ENCODE measurements at places on chromosomes 1 and 21.
A peak's percentile ranks its signal among the peaks of the same experiment; 100 is the strongest.

DNA sequence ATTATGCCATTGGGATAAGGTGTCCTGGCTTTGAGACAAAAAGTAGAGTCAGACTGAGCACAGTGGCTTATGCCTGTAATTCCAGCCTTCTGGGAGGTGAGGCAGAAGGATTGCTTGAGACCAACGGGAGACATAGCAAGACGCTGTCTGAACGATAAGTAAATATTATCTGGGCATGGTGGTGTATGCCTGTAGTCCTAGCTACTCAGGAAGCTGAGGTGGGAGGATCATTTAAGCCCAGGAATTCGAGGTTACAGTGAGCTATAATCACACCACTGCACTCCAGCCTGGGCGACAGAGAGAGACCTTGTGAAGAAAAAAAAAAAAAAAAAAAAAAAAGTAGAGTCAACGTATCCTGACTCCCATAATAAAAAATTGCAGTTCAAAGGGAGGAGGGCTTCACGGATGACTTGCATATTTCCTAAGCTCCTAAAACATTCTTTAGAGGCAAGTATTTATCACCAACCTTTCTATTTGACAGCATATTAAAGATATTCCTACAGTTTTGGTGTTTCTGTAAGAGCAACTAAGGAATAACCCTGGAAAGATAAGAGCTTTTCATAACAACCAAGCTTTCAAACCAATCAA lies 141.2 kb downstream of the SLC44A5 start:
- no peak for DNase-seq

DNA sequence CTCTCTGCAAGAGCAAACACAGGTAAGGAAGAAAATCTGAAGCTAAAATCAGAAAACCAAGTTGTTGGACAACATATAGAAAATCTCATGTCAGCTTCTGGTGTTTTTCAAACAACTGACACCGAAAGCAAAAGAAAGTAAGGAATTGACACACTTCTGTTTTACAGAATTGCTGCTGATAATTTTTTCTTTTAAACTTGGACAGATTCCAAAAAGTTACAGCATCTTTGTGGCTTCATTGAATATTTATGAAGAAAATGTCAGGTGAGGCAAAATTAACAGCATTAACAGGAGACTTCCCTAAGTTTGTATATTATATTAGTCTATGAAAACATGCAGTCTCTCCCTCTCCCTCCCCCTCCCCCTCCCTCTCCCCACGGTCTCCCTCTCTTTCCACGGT lies 14.9 kb upstream of the CTSS start:
- no peak for DNase-seq

DNA sequence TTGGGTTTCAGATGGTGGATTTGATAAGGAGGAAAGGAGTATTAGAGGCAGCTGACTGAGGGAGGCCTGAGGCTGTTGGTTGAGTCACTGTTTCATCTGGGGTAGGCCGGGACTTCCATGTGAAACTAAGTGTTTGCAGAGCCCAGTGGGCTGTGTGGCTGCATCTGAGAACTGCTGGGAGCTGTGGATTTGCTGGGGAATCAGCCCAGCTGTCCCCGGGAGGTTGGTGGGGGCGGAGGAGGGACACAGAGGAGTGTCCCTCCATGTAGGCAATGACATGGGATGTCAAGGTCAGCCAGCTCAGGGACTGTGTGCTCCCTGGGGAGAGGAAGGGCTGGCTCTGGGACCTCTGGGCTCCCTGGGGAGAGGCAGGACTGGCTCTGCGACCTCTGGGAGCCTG lies 36.4 kb downstream of the SLC2A7 start:
- no peak for DNase-seq

- DNase-seq, result no peak
Observed at GRCh38 chr21:15626031-15626430, 103.8 kb upstream of the USP25 start.

- DNase-seq, result no peak
Observed at GRCh38 chr1:202063093-202063492, 52.7 kb downstream of the ELF3 start.

GRCh38 chr1:10585242-10585641 lies 110.5 kb downstream of the PEX14 start:
- no peak for DNase-seq

DNA sequence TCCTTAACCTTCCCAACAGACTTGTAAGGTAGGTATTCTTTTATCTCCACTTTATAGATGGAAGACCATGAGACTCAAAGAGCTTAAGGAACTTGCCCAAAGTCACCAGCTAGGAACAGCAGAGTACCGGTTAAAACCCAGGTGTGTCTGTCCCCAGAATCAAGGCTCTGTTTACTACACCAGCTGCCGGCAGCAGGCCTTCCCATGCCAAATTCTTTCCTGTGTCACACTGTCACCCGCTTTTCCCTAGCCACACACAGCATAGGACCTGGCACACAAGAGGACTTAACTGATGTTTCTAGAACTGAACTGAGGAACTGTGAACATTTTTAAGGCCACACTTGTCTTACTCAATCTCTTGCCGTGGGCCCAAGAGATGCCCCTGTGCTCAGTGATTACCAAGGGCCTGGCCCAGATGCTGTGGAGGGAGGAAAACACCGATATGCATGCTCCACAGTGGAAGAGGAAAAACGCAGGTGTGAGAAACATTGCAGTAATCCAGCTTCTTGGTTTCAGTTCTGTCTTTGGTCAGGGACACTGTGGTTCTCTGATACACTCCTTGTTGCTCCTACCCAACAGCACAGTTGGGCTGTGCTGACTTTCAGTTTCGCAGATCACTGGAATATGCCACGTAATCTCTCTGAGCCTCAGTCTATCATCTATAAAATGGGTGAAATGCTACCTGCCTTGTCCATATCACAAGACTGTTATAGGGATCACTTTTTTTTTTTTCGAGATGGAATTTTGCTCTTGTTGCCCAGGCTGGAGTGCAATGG lies 13.9 kb upstream of the LY9 start:
- no peak for DNase-seq

DNA sequence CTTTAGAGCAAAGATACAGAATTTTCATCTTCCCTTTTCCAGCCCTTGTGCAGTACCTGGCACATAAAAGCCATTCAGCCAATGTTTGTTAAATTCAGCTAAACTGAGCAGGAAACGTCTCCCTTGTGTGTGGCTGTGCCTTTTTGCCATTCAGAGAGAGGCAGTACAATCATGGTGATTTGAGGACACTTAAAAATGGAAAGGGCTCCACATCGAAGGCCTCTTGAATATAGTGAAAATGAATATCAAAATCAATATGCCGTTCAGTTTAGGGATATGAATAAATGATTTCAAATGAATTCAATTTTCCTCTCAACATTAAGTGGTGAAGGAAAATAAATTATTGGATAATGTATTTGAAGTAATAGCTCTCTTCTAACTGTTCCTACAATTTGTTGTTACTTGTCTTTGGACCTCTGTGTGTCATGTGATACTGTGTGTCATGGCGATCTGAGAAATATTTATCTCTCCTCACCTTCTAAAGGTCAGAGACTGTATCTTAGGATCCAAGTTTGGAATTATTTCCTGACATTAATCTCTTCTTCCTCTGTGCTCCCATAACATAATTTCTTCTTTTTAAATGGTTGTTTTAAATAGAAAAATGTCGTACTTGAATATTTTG lies 355.6 kb upstream of the ST6GALNAC5 start:
- no peak for DNase-seq

GRCh38 chr1:118907466-118907865 lies 80.7 kb downstream of the TBX15 start:
- DNase-seq, result no peak

- no peak for DNase-seq
Observed at GRCh38 chr1:218783916-218784315, 389.8 kb upstream of the LYPLAL1 start.

DNA sequence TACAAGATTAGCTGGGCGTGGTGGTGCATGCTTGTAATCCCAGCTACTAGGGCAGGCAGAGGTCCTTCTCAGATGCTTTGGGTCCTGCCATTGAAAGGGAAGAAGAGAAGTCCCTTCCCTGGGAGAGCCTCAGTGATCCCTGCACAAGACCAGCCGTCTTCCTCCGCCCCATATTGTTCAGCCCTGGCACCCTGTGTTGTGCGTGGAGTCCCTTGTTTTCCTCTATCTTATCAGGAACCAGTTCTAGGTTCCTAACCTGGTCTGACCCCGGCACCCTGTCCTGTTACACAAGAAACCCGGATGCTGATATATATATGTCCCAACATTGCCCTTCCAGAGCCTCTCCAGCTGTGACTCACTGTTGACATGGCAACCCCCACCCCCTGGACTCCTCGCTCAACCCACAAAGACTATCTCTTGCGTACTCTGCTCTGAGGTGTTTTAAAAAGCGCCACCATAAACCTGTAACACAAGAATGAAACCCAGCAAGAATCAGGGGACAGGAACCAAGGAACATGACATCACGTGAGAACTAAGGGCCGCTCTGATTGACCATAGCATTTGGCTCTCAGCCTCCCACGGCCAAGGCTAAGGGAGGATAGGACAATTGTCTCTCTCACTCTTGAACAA lies 4.8 kb downstream of the MX2 start:
- peak; percentile 88 for DNase-seq

DNA sequence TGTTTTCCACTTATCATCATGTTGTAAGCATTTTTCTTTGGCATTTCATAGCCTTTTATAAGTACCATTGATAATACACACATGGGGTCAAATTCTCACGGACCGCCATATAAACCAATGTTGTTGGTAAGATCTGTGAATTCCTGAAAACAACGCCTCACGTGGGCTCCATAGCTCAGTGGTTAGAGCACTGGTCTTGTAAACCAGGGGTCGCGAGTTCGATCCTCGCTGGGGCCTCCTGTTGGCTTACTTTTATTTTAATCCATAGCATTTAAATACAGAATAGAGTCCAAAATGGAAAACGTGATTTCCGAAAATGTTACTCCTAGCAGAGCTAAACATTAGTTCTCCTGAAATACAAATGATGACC lies 83.1 kb downstream of the HHIPL2 start:
- DNase-seq, result peak; percentile 70

GRCh38 chr1:94126651-94127050 lies 5.7 kb upstream of the ABCA4 start:
- no peak for DNase-seq

GRCh38 chr1:83559129-83559840 lies 439.6 kb downstream of the TTLL7 start:
- no peak for DNase-seq

GRCh38 chr1:24683713-24684162 lies 40.6 kb downstream of the SRRM1 start:
- DNase-seq, result peak; percentile 99

DNA sequence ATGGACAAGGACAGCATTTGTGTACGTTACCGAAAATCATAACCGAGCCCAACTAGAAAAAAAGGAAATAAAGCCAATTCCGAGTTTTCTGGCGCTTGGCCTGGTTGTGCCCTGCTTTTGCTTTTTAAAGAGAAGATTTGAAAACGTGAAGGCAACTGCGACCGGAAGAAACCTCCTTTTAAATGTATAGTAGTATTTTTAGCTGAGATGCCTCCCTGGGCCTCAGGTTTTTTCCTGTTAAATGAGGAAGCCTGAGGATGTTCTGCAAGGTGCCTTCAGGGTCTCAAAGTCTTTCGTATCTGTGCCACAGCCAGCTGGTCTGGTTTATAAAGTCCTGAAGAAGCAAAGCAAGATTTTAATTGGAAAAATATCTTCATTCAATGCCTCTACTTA lies 371 bp upstream of the ODF2L start:
- no peak for DNase-seq

- DNase-seq, result no peak
Observed at GRCh38 chr1:229273507-229274232, 2.8 kb downstream of the RAB4A start.

- no peak for DNase-seq
Observed at GRCh38 chr1:157238585-157238984, 100.4 kb upstream of the ETV3 start.

DNA sequence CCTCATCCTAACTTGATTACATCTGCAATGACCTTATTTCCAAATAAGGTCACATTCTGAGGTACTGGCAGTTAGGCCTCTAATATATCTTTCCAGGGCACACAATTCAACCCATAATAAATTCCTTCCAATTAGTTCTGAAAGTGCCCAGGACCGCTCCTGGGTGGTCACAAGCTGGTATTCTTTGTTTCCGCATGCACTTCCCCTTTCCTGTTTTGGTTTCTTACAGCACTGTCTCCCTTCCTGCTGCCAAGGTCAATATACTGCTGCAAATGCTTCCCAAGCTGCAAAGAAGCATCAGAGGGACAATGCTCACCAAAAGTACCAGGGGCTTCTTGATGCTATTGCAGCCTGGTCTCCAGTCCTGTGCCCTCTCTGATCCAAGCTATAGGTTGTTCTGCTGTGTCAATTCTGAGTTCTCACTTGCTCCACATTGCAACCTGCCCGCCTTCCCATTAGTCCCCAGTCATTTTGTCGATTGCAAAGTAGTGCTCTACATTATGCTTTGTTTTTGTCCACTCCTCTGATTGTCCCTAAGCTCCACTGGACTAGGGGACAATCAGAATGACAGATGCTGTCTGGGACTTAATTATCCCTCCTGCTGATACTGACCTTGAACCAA lies 13.9 kb upstream of the XPR1 start:
- no peak for DNase-seq

GRCh38 chr21:41953249-41953830 lies 478 bp downstream of the C2CD2 start:
- no peak for DNase-seq

GRCh38 chr21:26813426-26813998 lies 31.7 kb downstream of the ADAMTS1 start:
- DNase-seq, result no peak

DNA sequence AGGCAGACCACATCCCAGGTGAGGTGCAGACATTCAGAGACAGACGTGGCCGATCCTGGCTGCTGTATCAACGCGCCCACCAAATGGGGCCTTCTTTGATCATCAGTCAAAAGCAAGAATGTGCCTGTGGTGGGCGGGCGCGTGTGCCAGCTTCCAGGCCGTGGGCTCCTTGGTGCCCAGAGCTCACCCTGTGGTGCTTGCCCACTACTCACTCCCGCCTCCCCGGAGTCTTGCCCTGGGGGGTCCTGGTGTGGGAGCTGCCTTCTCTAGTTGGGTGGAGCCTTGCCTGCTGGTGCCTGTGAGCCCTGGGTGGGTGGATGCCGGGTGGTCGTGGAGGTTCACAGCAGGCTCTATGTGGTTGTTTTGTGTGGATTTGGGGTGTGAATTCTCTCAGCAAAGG lies 70.6 kb downstream of the SKI start:
- DNase-seq, result no peak

GRCh38 chr1:207245124-207245523 lies 76.4 kb upstream of the CD55 start:
- DNase-seq, result no peak

DNA sequence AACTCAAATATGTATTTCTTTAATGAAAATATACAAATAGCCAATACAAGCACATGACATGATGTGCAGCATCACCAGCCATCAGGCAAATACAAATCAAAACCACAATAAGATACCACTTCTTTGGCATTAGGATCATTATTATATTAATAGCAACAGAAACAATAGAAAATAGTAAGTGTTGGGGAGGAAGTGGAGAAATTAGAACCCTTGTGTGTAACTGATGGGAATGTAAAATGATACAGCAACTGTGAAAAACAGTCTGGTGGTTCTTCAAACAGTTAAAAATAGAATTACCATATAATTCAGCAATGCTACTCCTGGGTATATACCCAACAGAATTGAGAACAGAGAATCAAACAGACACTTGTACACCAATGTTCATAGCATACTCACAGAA lies 40.8 kb upstream of the FCER1A start:
- no peak for DNase-seq
